Thyroid gland (tissue), 4 donors: ENCODE measurements at places on chromosomes 12 and 14. TPM values are rescaled to one million over a fixed set of nuclear protein-coding genes. Genes with fewer than 3 reads are reported as not detected.
A peak's percentile ranks its signal among the peaks of the same experiment; 100 is the strongest.

The NRL gene
- 11.7 TPM for total RNA-seq

The SYNE3 gene
- 21.9 TPM for total RNA-seq

The REP15 gene
- total RNA-seq, result 7.2 TPM

The FGD6 gene
- total RNA-seq, result 33.7 TPM

The TWF1 gene
- total RNA-seq, result 181 TPM

The AQP2 gene
- total RNA-seq, result 0.67 TPM

GRCh38 chr12:79591988-79592387 lies 98.8 kb downstream of the PAWR start:
- H3K27ac ChIP-seq, result no peak overlapping the region
- peaks cover 3% of the 10 kb centered on the region for H3K4me1 ChIP-seq
- no peaks in the 10 kb centered on the region for H3K27me3 ChIP-seq
- no peaks in the 10 kb centered on the region for H3K36me3 ChIP-seq
- no peak for DNase-seq
- no peak overlapping the region for H3K4me3 ChIP-seq

- H3K27ac ChIP-seq, result no peak overlapping the region
- DNase-seq, result no peak
- no peaks in the 10 kb centered on the region for H3K27me3 ChIP-seq
- H3K4me1 ChIP-seq, result no peaks in the 10 kb centered on the region
These were observed 26.7 kb downstream of the MED21 start for GRCh38 chr12:27048822-27049752.

DNA sequence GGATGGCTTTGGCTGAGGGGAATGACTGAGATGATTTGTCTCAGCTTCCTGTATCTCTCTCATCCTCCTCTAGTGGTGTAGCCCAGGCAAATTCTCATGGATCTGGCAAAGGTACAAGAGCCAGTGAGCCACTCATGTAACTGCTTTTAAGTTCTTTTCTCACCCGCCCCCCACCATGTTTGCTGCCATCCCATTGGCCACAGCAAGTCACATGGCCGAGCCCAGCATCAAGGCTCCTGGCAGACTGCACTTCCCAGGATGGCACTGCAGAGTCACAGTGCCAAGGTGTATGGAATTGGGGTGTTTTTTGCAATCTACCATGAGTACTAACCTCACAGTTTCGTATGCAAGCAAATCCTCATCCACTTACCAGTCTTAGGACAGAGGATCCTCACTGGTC lies 50.9 kb downstream of the CHST11 start:
- H3K27ac ChIP-seq, result no peak overlapping the region
- H3K36me3 ChIP-seq, result no peaks in the 10 kb centered on the region
- peak; percentile 5 for DNase-seq

DNA sequence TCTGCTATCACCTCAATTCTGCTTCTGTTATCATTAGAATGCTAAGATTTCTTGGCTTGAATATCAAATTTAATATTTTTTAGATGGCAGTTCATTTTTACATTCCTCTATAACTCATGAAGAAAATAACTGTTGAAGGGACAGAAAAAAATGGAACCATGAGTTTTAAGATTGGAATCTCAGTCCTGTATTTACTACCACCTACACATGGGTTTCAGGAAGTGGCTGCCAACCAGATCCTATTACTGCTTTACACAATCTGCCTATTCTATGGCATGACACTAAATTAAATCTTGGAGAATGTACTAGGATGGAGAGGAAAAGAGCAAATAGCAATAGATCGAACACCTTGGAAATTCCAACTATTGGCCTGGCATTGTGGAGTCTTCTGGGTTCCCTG lies 140.8 kb downstream of the DUSP6 start:
- peaks cover 20% of the 10 kb centered on the region for H3K4me1 ChIP-seq
- DNase-seq, result no peak
- H3K4me3 ChIP-seq, result no peak overlapping the region
- H3K27me3 ChIP-seq, result no peaks in the 10 kb centered on the region
- no peaks in the 10 kb centered on the region for H3K36me3 ChIP-seq

DNA sequence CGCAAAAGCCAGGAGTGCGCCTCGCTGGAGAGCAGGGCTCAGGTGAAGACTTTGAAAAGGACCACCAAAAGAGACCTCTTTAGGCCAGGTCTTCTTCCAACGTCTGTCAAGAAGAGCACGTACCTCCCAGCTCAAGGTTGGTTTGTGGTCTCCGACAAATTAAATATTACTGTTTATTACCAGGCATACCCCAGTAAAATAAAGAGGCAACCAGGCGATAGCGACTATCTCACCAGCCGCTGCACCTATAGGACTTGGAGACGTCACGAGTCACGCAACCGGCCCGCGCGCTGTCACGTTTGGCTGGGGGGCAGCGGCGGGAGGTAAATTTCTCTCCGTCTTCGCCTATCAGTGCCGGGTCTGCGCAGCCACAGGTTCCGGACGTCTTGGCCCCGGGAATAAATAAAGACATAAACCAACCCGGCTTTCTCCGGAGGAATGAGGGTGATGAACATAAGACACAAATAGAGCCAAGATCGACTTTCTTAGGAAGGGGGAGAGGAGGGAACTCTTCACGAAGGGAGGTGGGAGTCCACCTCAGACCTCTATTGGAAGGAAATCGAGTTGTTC lies 2.0 kb upstream of the TBX5 start:
- DNase-seq, result no peak
- H3K36me3 ChIP-seq, result no peaks in the 10 kb centered on the region
- H3K4me3 ChIP-seq, result no peak overlapping the region
- H3K27me3 ChIP-seq, result peaks cover 58% of the 10 kb centered on the region
- H3K4me1 ChIP-seq, result peaks cover 8% of the 10 kb centered on the region

GRCh38 chr12:102513272-102513671 lies 32.9 kb upstream of the IGF1 start:
- no peak overlapping the region for H3K4me3 ChIP-seq
- H3K27me3 ChIP-seq, result no peaks in the 10 kb centered on the region
- no peak overlapping the region for H3K27ac ChIP-seq
- peaks cover 14% of the 10 kb centered on the region for H3K4me1 ChIP-seq
- no peaks in the 10 kb centered on the region for H3K36me3 ChIP-seq
- DNase-seq, result no peak

- no peak overlapping the region for H3K27ac ChIP-seq
- no peak for DNase-seq
- H3K4me3 ChIP-seq, result no peak overlapping the region
- no peaks in the 10 kb centered on the region for H3K27me3 ChIP-seq
- no peaks in the 10 kb centered on the region for H3K4me1 ChIP-seq
These were observed 22.0 kb downstream of the LRTM2 start for GRCh38 chr12:1842183-1842904.

DNA sequence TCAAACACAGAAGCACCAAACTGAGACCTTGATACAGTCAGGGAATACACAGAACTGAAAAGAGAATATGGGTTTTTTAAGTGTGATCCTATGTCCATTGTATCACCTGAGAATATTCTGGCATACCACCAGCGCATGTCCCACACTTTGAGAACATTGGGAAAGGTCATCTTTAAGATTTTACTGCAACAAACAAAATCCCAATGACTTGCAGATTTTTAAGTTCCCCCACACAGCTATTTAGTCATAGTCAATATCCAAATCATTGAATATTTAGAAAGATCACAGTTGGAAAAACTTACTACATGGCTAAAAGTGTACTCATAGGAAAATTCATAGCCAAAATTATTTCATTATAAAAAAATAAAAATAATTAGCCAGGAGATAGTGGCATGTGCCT lies 54.5 kb downstream of the TRPV4 start:
- no peaks in the 10 kb centered on the region for H3K27me3 ChIP-seq
- no peaks in the 10 kb centered on the region for H3K36me3 ChIP-seq
- DNase-seq, result no peak

- no peaks in the 10 kb centered on the region for H3K36me3 ChIP-seq
- no peaks in the 10 kb centered on the region for H3K27me3 ChIP-seq
- peaks cover 7% of the 10 kb centered on the region for H3K4me1 ChIP-seq
- H3K4me3 ChIP-seq, result peak overlapping the region; percentile 52
These were observed 1.1 kb downstream of the PPFIBP1 start for GRCh38 chr12:27524839-27525753.

GRCh38 chr12:51891843-51892242 lies 3.9 kb downstream of the ANKRD33 start:
- H3K36me3 ChIP-seq, result no peaks in the 10 kb centered on the region
- no peak overlapping the region for H3K4me3 ChIP-seq
- no peak overlapping the region for H3K27ac ChIP-seq
- DNase-seq, result no peak
- H3K27me3 ChIP-seq, result no peaks in the 10 kb centered on the region

DNA sequence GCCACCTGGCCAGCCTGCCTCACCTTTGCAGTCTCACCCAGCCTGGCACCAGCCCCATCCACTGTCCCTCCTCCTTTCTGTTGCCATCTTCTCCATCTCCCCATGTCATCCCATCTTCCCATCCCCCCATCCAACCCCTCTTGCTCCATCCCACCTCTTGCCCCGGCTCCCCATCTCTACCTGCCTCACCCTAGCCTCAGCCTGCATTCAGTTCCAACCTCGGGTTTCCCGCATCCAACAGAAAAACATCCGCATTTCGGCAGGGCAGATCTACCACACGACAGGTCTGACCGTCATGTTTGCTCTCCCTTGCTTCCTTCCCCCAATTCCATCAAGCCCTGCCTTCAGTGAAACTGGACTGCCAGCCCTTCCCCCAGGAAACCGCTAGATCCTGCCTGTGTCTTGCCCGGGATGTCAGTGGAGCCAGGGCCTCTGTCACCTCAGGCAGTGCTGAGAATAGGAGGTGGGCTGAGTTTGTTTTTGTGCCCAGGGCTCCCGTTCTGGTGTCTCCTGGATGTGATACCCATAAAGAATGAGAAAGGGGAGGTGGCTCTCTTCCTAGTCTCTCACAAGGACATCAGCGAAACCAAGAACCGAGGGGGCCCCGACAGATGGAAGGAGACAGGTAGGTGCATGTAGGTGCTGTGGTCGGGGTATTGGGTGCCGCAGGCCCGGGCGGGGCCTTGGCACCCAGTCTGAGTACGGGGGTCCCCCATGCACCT lies 2.5 kb downstream of the KCNH3 start:
- no peak overlapping the region for H3K27ac ChIP-seq
- peaks cover 13% of the 10 kb centered on the region for H3K4me1 ChIP-seq
- no peak for DNase-seq
- H3K4me3 ChIP-seq, result no peak overlapping the region
- H3K36me3 ChIP-seq, result no peaks in the 10 kb centered on the region

- H3K4me1 ChIP-seq, result no peaks in the 10 kb centered on the region
- no peak overlapping the region for H3K27ac ChIP-seq
- no peak for DNase-seq
- H3K36me3 ChIP-seq, result no peaks in the 10 kb centered on the region
- H3K4me3 ChIP-seq, result no peak overlapping the region
These were observed 204.1 kb downstream of the GXYLT1 start for GRCh38 chr12:41940571-41940970.

GRCh38 chr14:50007123-50007903 lies 109.1 kb downstream of the VCPKMT start:
- H3K4me1 ChIP-seq, result peaks cover 10% of the 10 kb centered on the region
- no peak overlapping the region for H3K4me3 ChIP-seq
- H3K36me3 ChIP-seq, result no peaks in the 10 kb centered on the region
- no peaks in the 10 kb centered on the region for H3K27me3 ChIP-seq
- DNase-seq, result no peak

GRCh38 chr12:8011331-8011730 lies 21.2 kb upstream of the FOXJ2 start:
- H3K4me1 ChIP-seq, result no peaks in the 10 kb centered on the region
- H3K4me3 ChIP-seq, result no peak overlapping the region
- no peaks in the 10 kb centered on the region for H3K27me3 ChIP-seq
- H3K27ac ChIP-seq, result no peak overlapping the region
- no peak for DNase-seq

DNA sequence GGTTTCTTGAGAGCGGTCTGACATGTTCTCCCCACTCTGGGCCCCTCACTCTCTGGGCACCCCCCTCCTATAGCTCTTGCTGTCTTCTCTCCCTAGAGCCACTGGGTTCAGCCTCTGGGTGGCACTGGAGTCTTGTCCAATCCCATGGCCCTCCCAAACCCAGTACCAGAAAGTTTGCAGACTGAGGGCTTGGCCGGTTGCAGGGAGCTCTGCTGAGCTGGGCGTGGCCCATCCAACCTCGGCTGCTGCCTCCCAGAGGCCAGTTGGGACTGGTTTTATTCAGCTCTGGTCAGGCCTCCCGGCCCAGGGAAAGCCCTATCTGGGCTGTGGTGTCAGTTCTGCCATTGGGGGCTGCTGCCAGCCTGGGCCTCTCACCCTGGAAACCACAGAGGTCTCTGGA lies 37.9 kb downstream of the ISCA2 start:
- no peak overlapping the region for H3K4me3 ChIP-seq
- H3K27ac ChIP-seq, result peak overlapping the region; percentile 41
- H3K36me3 ChIP-seq, result no peaks in the 10 kb centered on the region
- peak; percentile 64 for DNase-seq
- no peaks in the 10 kb centered on the region for H3K27me3 ChIP-seq

- H3K4me1 ChIP-seq, result no peaks in the 10 kb centered on the region
- H3K27me3 ChIP-seq, result no peaks in the 10 kb centered on the region
- no peak overlapping the region for H3K27ac ChIP-seq
These were observed 19.5 kb downstream of the GLIPR1L1 start for GRCh38 chr12:75354011-75354410.

DNA sequence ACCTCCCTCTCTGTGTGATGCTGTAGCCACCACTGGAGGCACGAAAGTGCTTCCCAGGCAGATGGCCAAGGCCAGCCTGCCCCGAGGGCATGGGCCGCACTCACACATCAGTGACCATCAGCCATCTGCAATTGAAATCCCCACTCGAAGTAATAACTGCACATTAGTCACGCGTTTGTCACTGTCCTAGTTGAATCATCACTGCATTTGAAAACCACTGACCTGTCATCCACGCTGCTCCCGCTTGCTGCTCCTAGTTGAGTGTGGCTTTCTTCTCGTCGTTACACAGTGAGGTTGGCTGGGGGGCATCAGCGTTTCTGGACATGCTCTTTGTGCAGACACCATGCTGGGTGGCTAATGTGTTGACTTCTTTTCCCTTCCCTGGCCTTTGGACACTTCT lies 176.1 kb downstream of the ADGRD1 start:
- no peaks in the 10 kb centered on the region for H3K36me3 ChIP-seq
- peaks cover 10% of the 10 kb centered on the region for H3K4me1 ChIP-seq
- H3K4me3 ChIP-seq, result no peak overlapping the region
- H3K27ac ChIP-seq, result no peak overlapping the region
- no peak for DNase-seq
- no peaks in the 10 kb centered on the region for H3K27me3 ChIP-seq

- H3K4me1 ChIP-seq, result peaks cover 7% of the 10 kb centered on the region
- no peak overlapping the region for H3K27ac ChIP-seq
- no peak for DNase-seq
- no peak overlapping the region for H3K4me3 ChIP-seq
- H3K36me3 ChIP-seq, result no peaks in the 10 kb centered on the region
These were observed 2.4 kb downstream of the DHRS2 start for GRCh38 chr14:23638414-23639047.

DNA sequence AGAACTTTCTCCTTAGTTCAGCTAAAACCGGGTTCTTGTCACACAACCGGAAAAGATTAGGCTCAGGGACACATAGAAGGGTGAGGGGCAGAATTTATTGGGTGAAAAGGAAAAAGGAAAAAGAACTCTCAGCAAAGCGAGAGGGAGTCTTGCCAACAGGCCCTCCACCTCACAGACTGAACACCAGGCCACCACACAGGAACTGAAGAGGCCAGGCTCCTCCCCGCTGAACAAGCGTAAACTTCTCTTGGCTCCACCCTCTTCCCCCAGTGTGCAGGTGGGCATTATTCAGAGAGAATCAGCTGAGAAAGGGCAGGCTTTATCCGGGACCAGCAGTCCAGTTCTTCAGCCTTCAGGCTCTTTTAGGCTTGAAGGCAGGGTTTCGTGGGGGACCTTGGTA lies 125.6 kb upstream of the FGD4 start:
- no peak overlapping the region for H3K27ac ChIP-seq
- peaks cover 29% of the 10 kb centered on the region for H3K4me1 ChIP-seq
- peak; percentile 81 for DNase-seq
- no peaks in the 10 kb centered on the region for H3K36me3 ChIP-seq
